ENCODE measurements at places on chromosomes 7 and 10.
A peak's percentile ranks its signal among the peaks of the same experiment; 100 is the strongest.

- peak; percentile 23 for DNase-seq
These were observed 683 bp upstream of the ENTPD7 start for GRCh38 chr10:99658622-99659030.

GRCh38 chr10:103590060-103590459 lies 96.6 kb downstream of the NEURL1 start:
- DNase-seq = no peak

DNA sequence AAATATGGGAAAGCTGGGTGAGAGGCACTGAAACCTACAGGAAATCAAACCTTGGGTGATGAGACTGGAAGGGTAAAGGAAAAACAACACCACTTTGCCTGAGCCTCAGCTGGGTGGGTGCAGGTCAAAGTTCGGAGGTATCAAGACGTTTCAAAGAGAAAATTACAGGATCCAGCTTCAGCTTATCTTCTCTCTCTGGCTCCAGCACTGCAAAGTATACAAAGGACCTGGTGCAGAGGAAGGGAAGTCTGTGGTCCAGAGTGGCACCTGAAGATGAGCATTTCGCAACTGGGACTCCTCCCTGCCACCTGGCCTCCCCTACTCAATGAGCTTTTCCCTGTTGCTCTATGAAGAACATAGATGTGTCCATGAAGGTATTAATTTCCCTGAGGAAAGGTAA lies 6.4 kb upstream of the FXYD4 start:
- no peak for DNase-seq

DNA sequence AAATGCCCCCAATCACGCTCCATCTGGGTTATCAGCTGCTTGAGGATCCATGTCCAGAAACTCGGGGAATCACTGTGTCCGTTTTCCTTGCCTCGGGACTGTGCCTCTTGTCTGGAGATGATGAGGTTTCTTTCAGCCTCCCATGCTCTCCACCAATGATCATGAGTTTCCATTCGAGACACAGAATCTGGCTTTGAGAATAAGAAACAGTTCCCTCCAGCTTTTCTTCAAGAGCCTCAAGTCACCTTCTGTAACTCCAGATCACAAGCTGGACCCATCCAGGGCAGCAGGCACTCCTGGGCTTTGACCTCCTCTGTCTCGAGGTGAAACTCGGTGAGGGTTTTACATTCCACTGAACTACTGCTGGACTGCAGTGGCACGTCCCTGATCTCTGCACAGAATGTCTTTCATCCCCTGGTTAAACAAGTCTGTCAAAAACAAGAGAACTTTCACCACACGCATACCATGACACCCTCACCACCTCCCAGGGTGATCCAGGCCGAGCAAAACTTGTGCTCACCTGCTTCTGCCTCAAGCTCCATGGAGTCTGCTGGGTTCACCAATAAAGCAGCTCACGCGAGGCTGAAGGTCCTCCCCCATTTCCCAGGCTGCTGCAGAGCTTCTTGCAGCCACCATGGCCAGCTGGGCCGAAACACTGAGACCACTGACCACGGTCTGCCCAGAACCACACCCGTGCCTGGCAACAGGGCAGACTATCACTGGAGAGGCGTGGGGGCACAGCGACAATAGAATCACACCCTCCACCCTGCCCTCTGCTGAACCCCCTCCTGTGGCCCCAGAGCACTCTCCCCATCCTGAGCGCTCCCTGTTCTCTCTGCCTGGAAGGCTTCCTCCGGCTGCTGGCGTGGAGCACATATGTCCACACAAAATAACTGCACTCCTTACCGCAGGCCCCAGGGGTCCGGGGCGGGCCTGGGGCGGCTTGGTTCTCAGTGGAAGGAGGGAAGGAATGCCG lies 25.1 kb downstream of the MAT1A start:
- DNase-seq = no peak

DNA sequence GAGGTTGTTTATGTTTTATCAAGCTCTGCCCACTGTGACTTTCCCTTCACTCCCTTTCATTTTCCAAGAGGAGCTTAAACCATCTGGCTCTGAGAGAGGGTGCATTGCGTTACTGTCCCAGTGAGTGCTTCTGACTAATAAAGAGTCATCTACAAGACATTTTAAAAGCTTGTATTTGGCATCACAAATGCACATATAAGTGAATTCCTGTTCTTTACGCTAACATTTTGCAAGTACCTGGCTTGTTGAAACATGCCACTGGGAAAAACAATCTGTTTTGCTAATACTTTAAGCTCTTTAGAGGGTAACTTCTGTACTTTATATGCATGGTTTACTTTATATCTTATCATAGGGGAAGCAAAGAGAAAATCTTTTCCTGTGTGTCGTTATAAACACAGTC lies 534.6 kb upstream of the POM121L12 start:
- DNase-seq = no peak

- no peak for DNase-seq
These were observed 33.4 kb upstream of the AFAP1L2 start for GRCh38 chr10:114437473-114438292.

GRCh38 chr7:135204341-135204749 lies 7.0 kb downstream of the WDR91 start:
- no peak for DNase-seq

GRCh38 chr10:80164596-80164995 lies 32.1 kb downstream of the PLAC9 start:
- no peak for DNase-seq

- no peak for DNase-seq
These were observed 538 bp downstream of the TFAM start for GRCh38 chr10:58385784-58386112.

- DNase-seq = no peak
These were observed 68.4 kb downstream of the CDHR3 start for GRCh38 chr7:106031300-106032035.

DNA sequence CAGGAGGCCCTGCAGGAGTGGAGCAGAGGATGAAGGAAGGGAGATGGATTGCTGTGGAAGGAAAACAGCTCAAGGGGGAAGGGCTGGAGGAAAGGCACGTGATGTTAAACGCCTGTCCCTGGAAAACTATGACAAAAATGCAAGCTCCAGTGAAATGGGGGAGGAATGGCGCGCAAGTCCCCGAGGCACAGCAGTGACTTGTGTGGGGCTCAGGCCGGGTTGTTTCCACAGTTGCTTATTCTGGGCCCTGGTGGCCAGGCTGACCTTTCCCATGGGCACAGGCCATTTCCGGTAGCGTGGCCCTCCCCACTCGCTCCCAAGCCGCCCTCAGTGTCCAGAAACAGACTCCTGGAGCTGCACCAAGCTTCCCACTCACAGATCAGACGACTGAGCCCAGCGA lies 68.1 kb upstream of the PDGFA start:
- DNase-seq = no peak

DNA sequence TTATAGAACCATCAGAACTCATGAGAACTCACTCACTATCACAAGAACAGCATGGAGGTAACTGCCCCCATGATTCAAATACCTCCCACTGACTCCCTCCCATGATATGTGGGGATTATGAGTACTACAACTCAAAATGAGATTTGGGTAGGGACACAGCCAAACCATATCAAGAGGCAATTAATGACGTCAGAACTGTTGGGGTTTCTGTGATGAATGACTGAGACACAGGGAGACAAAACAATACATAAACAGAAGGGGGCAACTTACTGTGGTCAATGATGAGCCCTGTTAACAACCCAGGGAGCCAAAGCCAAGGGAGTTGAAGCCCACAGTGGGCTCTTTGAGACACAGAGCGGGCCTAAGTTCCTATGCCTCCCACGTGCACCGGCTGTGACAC lies 171.3 kb upstream of the GHITM start:
- no peak for DNase-seq

Data from stimulated activated CD8-positive, alpha-beta memory T cell treated with anti-CD3 and anti-CD28 coated beads, Interleukin-12 subunit alpha, Interleukin-12 subunit beta, amount 100 ng/mL, for 4 hours (primary cell).